Astrocyte (in vitro differentiated cells and primary cell): ENCODE measurements at places on chromosomes 2 and 18. TPM values are rescaled to one million over a fixed set of nuclear protein-coding genes. Genes with fewer than 3 reads are reported as not detected.

MSH2 gene
- total RNA-seq = 16.0 and 16.2 TPM in 2 replicates

- H3K4me1 ChIP-seq = no peaks in the 10 kb centered on the region
- peaks cover 2% of the 10 kb centered on the region for H3K27me3 ChIP-seq
- H3K27ac ChIP-seq = no peak overlapping the region
- no peak overlapping the region for H3K4me3 ChIP-seq
- no peaks in the 10 kb centered on the region for H3K36me3 ChIP-seq
These were observed 26.7 kb downstream of the PDCL3 start for GRCh38 chr2:100589527-100589926.

DNA sequence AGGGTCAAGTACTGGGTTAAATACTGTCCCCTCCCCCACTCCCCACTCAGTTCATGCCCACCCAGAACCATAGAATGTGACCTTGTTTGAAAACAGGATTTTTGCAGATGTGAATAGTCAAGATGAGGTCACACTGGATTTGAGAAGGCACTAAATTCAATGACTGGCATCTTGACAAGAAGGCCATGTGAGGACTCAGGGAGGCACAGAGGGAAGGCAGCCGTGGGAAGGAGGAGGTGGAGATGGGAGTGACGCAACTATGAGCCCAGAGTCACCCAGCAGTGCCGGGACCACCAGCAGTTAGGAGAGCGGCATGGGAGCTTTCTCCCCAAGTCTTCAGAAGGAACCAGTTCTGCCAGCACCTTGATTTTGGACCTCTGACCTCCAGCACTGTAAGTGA, 257.3 kb downstream of the BCL2 start:
- H3K4me3 ChIP-seq = no peak overlapping the region
- peaks cover 5% of the 10 kb centered on the region for H3K4me1 ChIP-seq
- DNase-seq = no peak
- H3K27ac ChIP-seq = no peak overlapping the region

OXER1 gene
- total RNA-seq = 0.39 and 0.43 TPM in 2 replicates

GRCh38 chr2:65351948-65352595, 80.3 kb downstream of the SPRED2 start:
- H3K27ac ChIP-seq = no peak overlapping the region
- H3K4me1 ChIP-seq = peaks cover 34% of the 10 kb centered on the region
- no peaks in the 10 kb centered on the region for H3K36me3 ChIP-seq
- DNase-seq = no peak

HOXD9 gene
- not detected in 2 replicates for total RNA-seq

DNA sequence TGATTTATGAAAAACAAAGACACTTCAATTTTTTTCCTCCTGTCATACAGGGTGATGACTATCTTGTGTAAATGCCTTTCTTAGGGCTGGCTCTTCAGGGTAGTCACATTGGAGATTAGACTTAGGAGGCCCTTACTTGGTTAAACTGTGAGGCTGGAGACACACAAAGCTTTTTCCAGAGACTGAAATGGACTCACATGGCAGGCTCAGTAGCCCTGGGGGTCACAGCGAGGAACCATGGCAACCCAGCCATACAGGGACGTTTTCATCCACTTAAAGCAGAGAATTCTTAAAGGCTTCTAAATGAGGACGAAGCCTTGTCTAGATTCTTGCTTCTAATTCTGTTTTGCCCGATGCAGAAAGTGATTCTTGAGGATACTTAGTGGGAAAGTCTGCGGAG, 57.3 kb upstream of the ZDBF2 start:
- H3K4me3 ChIP-seq = peak overlapping the region; percentile 6
- peaks cover 3% of the 10 kb centered on the region for H3K27me3 ChIP-seq
- no peaks in the 10 kb centered on the region for H3K36me3 ChIP-seq
- H3K27ac ChIP-seq = no peak overlapping the region

- H3K4me3 ChIP-seq = peak overlapping the region; percentile 91
- peak; percentile 75 for DNase-seq
These were observed 1.1 kb downstream of the ITGAV start for GRCh38 chr2:186590759-186591505.

GRCh38 chr2:25590921-25591505, 82.4 kb downstream of the DTNB start:
- peaks cover 10% of the 10 kb centered on the region for H3K4me1 ChIP-seq
- H3K27me3 ChIP-seq = no peaks in the 10 kb centered on the region
- H3K36me3 ChIP-seq = no peaks in the 10 kb centered on the region
- no peak for DNase-seq
- H3K27ac ChIP-seq = no peak overlapping the region

GRCh38 chr2:75600461-75601011, 39.8 kb upstream of the EVA1A start:
- DNase-seq = no peak
- no peak overlapping the region for H3K27ac ChIP-seq
- peaks cover 51% of the 10 kb centered on the region for H3K4me1 ChIP-seq

DNA sequence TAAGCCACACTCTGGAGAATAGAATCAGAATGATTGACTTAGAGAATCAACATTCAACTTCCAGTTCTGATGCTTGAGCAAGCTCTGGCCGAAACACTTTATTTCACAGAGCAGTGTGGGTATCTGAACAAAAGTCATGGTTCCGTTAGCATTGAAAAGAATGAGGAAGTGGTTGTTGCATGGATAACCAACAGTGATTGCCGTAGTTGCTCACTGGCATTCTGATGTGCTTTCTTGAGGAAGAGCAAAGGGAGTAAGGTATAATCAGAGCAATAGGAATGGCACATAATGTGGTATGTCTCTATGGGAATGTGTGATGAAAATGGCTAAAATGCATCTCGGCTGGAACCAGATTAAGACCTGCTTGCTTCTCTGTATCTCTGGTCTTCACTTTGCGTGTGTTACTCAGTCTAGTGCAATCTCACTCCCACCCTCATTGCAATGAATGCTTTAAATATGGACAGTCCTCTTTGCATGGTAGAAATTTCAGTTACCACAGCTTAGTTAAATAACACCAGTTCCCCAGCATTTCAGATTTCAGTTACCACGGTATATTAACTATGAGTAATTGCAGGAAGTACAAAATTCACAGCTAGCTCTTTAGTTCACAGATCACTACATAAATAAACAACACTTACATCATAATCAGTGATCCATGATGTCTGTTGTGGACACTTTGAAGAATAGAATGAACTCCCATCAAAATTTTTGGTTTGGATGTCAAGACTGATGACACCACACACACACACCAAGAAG, 7.8 kb upstream of the RAB12 start:
- no peaks in the 10 kb centered on the region for H3K36me3 ChIP-seq
- no peaks in the 10 kb centered on the region for H3K4me1 ChIP-seq
- no peak for DNase-seq

GRCh38 chr2:54947136-54947535, 103.1 kb downstream of the RTN4 start:
- H3K4me3 ChIP-seq = no peak overlapping the region
- H3K27ac ChIP-seq = no peak overlapping the region
- no peaks in the 10 kb centered on the region for H3K36me3 ChIP-seq
- no peaks in the 10 kb centered on the region for H3K4me1 ChIP-seq
- no peaks in the 10 kb centered on the region for H3K27me3 ChIP-seq
- DNase-seq = no peak

TLX2 gene
- total RNA-seq = not detected in 2 replicates

CCL20 gene
- not detected in 2 replicates for total RNA-seq

DNA sequence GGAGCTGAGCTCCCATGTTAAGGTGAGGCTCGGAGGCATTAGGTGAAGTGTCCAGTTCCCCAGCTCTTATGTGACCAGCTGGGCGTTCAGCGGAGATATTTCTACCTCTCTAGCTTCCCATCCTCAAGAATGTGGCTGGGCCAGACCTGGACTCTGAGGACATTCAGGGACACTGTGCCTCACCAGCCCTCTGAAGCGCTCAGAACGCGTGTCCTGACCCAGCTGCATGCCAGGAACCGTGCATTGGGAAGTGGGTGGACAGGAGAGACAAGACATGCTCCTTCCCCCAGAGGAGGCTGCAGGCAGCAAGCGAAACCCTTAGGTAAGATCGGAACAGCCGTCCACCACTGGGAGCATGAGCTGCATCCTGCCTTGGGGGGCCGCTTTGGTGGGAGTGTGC, 38.0 kb upstream of the GPAT2 start:
- peaks cover 8% of the 10 kb centered on the region for H3K27me3 ChIP-seq
- H3K36me3 ChIP-seq = no peaks in the 10 kb centered on the region
- H3K4me1 ChIP-seq = no peaks in the 10 kb centered on the region
- no peak overlapping the region for H3K4me3 ChIP-seq
- H3K27ac ChIP-seq = no peak overlapping the region
- DNase-seq = no peak

GKN1 gene
- not detected in 2 replicates for total RNA-seq

DNA sequence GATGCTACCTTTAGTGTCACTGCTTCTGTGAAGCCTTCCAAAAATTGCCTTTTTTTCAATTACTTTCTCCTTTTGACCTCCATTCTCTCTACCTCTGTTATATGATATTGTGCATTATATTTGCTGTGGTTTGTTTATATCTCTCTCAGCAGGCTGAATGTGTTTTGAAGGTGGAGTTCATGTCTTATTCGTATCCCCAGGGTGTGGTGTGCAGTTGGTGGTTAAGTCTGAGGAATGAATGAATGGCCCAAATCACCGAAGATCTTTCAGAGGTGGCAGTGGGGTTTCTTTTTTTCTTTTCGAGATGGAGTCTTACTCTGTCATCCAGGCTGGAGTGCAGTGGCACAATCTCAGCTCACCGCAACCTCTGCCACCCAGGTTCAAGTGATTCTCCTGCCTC, 53.5 kb upstream of the MAP4K3 start:
- no peak overlapping the region for H3K4me3 ChIP-seq
- no peaks in the 10 kb centered on the region for H3K36me3 ChIP-seq
- H3K27me3 ChIP-seq = no peaks in the 10 kb centered on the region
- peaks cover 41% of the 10 kb centered on the region for H3K4me1 ChIP-seq

DNA sequence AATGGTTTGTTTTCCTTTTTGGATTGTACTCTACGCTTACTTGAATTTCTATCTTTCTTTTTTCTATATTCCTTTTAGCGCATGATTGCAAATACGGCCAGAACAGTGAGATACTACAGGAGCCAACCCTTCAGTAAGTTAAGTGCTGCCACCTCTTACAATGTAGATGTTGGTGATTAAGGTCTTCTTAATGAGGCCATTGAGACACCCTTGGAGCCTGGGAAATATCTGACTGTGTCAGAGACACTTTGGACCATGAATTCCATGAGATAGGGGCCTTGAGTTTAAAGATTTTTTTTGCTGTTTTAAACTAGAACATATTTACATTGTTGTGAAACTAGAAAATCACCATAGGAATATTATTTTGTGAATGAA, 27.1 kb upstream of the MAP3K20 start:
- no peaks in the 10 kb centered on the region for H3K27me3 ChIP-seq
- peak overlapping the region; percentile 72 for H3K27ac ChIP-seq
- no peak overlapping the region for H3K4me3 ChIP-seq
- DNase-seq = no peak
- no peaks in the 10 kb centered on the region for H3K36me3 ChIP-seq

DNA sequence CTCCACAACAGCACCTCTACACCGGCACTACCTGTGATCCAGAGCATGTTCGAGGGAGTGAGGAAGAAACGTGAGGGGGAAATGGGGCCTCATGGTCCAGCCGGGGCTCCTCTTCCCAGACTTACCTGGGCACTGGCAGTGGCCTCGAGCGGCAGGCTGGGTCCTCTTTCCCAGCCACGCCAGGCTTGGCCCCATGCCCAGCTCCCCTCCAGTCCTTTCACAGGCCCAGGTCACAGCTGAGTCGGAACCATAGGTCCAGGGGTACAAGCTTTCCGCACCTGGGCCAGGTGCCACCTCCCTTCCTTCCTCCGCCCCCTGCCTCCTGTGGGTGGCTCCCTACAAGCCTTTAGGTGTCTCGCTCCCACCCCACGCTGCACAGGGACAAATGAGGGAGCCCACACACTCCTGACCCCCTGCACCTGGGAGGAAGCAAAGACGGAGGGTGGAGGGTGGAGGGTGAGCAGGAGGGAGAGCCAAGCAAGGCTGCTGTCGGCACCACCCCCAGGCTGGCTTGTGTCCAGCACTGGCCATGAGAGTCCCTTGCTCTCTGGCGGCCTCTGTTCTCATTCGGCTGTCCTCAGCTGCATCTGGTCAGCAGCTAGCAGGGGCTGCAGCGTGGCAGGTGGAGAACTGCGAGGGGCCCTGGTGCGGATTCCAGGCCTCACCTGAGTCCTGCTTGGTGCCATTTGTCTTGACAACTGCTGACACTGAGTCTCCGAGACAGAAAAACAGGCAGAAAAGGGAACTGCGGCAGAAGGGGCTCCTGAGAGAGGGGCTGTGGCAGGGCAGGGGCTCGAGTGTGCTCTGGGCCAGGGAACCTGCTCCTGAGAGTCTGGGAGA, 26.8 kb downstream of the ADRA2B start:
- no peaks in the 10 kb centered on the region for H3K4me1 ChIP-seq
- peaks cover 11% of the 10 kb centered on the region for H3K27me3 ChIP-seq
- H3K27ac ChIP-seq = no peak overlapping the region
- H3K4me3 ChIP-seq = no peak overlapping the region

DNA sequence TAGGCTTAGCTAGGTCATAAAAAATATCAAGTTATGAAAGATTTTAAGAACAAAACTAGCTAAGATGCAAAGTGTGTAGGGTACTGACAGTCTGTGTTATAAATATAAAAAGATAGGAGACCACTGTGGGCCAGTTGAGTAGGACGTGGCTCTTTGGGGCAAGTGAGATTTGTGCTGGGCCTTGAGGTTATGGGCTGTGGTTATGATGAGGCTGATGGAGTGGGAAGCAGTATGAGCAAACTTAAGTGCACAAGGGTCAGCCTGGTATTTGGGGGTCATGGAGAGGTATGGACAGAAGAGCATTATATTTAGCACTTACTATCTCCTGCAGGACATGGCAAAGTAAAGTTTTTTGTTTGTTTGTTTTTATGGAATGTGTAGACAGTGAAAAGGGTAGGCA, 70.1 kb downstream of the SETBP1 start:
- no peaks in the 10 kb centered on the region for H3K27me3 ChIP-seq
- no peak overlapping the region for H3K27ac ChIP-seq
- no peaks in the 10 kb centered on the region for H3K4me1 ChIP-seq
- H3K36me3 ChIP-seq = no peaks in the 10 kb centered on the region
- no peak for DNase-seq

GRCh38 chr2:240637901-240638345, 12.6 kb downstream of the GPR35 start:
- no peaks in the 10 kb centered on the region for H3K36me3 ChIP-seq
- no peak overlapping the region for H3K4me3 ChIP-seq
- H3K4me1 ChIP-seq = no peaks in the 10 kb centered on the region
- no peak for DNase-seq

DNA sequence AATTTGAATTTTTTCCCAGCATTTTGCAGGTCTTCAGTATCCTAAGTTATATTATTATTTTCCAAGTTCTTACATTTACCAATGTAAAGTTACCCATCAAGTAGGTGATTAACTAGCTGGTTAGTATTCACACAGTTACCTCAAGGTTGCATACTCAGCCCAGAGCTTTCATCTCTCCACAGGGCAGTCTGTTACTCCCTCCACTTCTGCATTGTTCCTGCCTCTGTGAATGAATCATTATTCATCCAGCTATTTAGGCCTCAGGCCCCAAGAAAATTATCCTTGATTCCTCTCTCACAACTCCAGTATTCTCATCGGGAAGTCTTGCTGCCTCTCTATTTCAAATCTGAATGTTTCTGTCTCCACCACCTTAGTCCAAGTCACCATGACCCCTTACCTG, 92.2 kb downstream of the SMC6 start:
- H3K4me3 ChIP-seq = no peak overlapping the region
- no peaks in the 10 kb centered on the region for H3K4me1 ChIP-seq
- H3K27me3 ChIP-seq = no peaks in the 10 kb centered on the region
- no peak overlapping the region for H3K27ac ChIP-seq

BBS5 gene
- total RNA-seq = 3.9 and 4.0 TPM in 2 replicates
